ENCODE measurements at places on chromosomes 1 and 21. TPM values are rescaled to one million over a fixed set of nuclear protein-coding genes. Genes with fewer than 3 reads are reported as not detected.
A peak's percentile ranks its signal among the peaks of the same experiment; 100 is the strongest.

- H3K27ac ChIP-seq: no peak overlapping the region
- no peak overlapping the region for H3K4me3 ChIP-seq
- H3K36me3 ChIP-seq: no peaks in the 10 kb centered on the region
- no peak for DNase-seq
These were observed 34.9 kb upstream of the PTGFRN start for GRCh38 chr1:116874733-116875249.

DNA sequence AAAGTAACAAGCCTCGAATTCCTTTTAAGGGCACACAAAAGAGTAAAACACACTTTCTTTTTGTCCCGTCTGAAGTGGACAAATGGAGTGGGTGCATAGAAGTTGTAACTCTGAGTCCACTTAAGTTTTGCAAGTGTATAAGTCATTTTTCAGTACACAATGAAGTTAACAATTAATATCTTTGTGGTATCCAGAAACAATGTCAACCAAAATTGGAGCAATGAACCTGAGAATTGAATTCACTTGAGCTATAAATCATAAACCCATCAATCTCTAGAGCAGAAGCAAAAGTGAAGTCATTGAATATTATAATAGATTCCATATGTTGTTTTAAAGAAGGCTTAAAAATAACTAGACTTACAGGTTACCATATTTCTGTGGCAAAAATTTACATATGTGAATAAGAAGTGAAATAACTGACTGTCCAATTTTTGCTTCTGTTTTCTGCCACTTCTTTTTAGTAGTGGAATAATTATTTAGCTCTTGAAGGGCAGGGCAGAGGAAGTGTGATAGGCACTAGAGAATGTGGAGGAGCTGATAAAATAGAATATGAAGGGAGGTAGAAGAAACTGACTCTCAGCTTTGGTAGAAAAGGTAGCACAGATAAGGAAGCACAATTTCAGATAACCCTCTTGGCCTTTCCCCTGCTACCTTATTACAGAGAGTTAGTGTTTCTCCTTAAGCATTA lies 73.9 kb upstream of the RGL1 start:
- no peak overlapping the region for H3K4me3 ChIP-seq
- no peak overlapping the region for H3K27ac ChIP-seq
- H3K4me1 ChIP-seq: peaks cover 2% of the 10 kb centered on the region
- no peaks in the 10 kb centered on the region for H3K36me3 ChIP-seq
- DNase-seq: no peak

DNA sequence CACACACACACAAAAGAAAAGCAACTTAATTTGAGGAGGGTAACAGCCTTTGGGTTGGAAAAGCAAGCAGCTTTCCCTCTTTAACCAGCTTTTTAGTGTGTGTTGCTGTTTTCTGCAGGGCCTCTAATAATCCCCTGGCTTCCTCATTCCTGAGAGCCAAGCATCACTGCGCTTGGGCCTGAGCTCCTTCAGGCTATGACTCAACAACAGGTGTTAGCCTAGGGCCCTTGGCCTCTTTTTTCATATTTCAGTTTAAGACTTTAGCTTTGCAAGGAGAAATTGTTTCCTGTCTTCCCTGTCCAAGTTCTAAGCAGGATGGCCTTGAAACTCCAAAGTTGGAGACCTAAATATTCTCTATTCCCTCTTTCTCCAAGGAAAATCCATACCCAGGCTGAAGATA lies 26.2 kb upstream of the SNX27 start:
- no peak overlapping the region for H3K4me3 ChIP-seq
- peaks cover 11% of the 10 kb centered on the region for H3K27me3 ChIP-seq
- H3K36me3 ChIP-seq: no peaks in the 10 kb centered on the region
- H3K27ac ChIP-seq: no peak overlapping the region
- DNase-seq: no peak

DNA sequence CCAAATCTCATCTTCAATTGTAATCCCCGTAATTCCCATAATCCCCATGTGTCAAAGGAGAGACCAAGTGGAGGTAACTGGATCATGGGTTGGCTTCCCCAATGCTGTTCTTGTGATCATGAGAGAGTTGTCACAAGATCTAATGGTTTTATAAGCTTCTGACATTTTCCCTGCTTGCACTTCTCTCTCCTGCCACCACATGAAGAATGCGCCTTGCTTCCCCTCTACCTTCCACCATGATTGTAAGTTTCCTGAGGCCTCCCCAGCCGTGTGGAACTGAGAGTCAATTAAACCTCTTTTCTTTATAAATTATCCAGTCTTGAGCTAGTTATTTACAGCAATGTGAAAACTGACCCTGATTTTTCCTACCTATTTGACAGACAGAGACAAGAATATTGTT lies 162.5 kb upstream of the SYT6 start:
- H3K27me3 ChIP-seq: no peaks in the 10 kb centered on the region
- H3K27ac ChIP-seq: no peak overlapping the region
- no peaks in the 10 kb centered on the region for H3K36me3 ChIP-seq
- no peak for DNase-seq
- no peaks in the 10 kb centered on the region for H3K4me1 ChIP-seq

DNA sequence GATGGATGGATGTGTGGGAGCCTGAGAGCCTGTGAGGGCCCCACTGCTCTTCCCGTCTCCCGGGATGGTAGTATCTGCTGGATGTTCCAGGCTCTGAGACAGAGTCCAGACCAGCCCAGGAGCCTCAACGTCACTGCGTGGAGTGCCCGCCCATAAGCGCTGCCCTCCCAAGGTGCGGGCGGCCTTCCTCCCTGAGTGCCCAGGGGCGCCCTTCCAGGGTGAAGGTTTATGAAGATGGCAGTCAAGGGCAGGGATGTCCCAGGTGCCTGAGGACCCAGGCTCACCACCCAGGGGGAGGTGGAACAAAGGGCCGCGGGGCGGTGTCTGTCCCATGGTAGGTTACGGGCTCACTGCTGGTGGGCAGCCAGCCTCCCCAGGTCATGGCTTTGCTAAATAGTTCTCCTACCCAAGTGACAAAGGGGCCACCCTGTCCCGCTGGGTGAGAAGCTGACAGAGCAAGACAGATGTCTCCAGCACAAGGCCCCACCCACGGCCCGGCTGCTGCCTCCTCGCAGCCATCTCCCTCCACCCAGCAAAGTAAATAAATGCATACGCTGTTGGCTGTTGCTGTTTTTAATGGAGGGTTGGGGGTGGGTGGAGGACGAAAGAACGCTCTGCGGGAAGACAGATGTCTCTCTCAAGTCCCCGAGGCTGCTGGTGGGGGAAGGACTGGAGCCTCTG lies 9.0 kb upstream of the GPR153 start:
- no peak overlapping the region for H3K4me3 ChIP-seq
- no peaks in the 10 kb centered on the region for H3K4me1 ChIP-seq
- H3K36me3 ChIP-seq: peaks cover 2% of the 10 kb centered on the region
- H3K27me3 ChIP-seq: no peaks in the 10 kb centered on the region
- no peak for DNase-seq
- no peak overlapping the region for H3K27ac ChIP-seq

DNA sequence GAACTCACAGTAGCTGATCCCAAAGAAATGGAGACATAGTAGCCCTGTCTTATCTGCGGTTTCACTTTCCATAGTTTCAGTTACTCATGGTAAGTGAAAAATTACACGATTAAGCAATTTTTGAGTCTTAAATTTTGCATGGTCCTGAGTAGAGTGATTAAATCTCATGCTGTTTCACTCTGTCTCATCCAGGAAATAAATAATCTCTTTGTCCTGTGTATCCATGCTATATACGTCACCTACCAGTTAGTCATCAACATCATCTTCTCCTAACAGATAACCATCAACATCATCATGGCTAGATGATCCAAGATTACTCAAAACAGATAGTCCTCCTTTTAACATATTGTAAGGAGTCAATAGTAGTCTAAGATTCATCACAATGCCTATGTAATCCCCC lies 1589.3 kb downstream of the BRINP3 start:
- H3K27ac ChIP-seq: no peak overlapping the region
- H3K4me1 ChIP-seq: no peaks in the 10 kb centered on the region
- no peaks in the 10 kb centered on the region for H3K36me3 ChIP-seq
- no peak overlapping the region for H3K4me3 ChIP-seq

DNA sequence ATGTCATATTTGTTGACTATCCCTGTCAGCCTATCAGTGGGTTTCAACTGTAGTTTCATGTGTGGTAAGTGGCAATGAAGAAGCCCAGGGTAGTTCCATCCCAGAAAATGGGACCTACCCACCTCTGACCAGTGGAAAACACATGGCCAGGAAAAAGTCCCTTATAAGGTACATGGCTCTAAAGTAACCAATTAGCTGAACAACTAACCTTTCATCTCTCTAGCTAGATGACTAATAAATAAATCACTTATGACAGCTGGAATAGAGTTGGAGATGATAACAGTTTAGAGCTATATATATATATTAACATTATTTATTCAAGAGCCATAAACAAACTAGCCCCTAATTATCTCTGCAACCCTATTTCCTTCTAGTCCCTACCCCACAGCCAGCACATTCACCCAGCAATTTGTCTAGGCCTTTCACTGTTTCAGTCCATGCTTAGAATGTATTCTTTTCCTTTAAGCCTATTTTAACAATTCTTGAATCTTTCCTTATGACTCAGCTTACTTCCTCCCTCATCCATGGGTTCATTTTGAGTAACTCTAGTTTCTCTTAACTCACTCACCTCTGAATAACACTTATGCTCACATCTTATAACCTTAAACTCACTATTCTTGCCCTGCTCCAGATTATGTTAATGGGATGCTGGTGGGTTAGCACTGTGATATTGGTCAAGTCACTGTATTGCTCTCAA lies 83.7 kb downstream of the TNFSF18 start:
- H3K27ac ChIP-seq: no peak overlapping the region
- H3K4me1 ChIP-seq: peaks cover 8% of the 10 kb centered on the region
- H3K4me3 ChIP-seq: no peak overlapping the region

DNA sequence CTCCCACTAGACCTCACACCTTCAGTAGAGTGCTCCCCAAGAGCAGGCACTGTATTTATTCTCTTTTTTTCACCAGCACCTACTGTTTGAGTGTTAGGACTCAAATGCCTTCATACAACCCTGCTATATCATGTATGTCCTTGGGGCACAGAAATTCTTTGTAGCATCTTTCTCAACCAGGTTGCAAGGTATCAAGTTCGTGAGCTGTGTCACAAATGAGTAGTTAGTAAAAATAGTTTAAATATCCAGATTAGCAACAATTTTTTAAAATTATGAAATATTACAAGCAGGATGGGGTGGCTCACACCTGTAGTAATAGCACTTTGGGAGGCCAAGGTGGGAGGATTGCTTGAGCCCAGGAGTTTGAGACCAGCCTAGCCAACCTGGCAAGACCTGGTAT lies 152.6 kb upstream of the TNR start:
- DNase-seq: no peak
- no peak overlapping the region for H3K27ac ChIP-seq
- no peaks in the 10 kb centered on the region for H3K4me1 ChIP-seq

DNA sequence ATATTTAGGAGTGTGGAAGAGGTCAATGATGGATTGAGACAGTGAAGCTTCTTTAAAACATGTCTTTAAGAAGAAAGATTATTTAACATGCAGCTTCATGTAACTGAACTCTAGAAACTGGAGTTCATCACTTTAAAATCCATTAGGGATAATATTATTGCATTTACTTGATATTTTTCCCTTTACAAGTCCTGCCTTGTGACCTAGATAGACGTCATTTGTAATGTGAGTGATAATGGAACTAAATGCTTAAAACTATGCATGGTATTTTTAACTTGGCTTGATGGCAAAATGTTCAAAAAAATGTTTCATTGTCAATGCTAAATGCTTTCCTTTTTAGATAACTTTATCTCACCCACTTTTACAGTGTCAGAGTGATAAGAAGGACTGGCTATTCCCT lies 723.7 kb downstream of the RWDD3 start:
- DNase-seq: no peak
- no peaks in the 10 kb centered on the region for H3K4me1 ChIP-seq

- H3K27ac ChIP-seq: no peak overlapping the region
- H3K36me3 ChIP-seq: peaks cover 75% of the 10 kb centered on the region
- no peak overlapping the region for H3K4me3 ChIP-seq
- peaks cover 9% of the 10 kb centered on the region for H3K4me1 ChIP-seq
- H3K27me3 ChIP-seq: no peaks in the 10 kb centered on the region
These were observed 41.6 kb downstream of the CD58 start for GRCh38 chr1:116529199-116529631.

GRCh38 chr1:24968941-24969585 lies 39.0 kb upstream of the RUNX3 start:
- peaks cover 74% of the 10 kb centered on the region for H3K4me1 ChIP-seq
- H3K36me3 ChIP-seq: peaks cover 13% of the 10 kb centered on the region
- H3K4me3 ChIP-seq: no peak overlapping the region

DNA sequence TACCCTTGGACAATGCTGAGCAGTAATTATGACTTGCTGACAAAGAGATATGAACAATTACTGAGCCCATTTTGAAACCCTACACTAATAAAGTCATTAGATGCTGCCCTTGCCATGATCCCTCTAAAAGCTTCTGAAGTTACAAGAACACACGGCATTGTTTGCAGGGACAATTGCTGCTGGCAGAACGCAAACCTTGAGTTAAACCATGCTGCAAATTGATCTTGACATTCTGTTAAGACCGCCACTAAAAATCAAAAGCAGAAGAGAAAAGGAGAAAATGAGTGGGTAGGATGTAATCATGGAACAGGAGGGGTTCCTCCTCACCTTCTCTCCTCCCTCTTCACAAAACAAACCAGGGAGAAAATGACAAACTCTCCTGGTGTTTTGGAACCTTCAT lies 136.2 kb upstream of the DMRTA2 start:
- no peak for DNase-seq
- H3K4me3 ChIP-seq: no peak overlapping the region
- peaks cover 11% of the 10 kb centered on the region for H3K36me3 ChIP-seq
- H3K27me3 ChIP-seq: no peaks in the 10 kb centered on the region
- no peak overlapping the region for H3K27ac ChIP-seq
- H3K4me1 ChIP-seq: no peaks in the 10 kb centered on the region

DNA sequence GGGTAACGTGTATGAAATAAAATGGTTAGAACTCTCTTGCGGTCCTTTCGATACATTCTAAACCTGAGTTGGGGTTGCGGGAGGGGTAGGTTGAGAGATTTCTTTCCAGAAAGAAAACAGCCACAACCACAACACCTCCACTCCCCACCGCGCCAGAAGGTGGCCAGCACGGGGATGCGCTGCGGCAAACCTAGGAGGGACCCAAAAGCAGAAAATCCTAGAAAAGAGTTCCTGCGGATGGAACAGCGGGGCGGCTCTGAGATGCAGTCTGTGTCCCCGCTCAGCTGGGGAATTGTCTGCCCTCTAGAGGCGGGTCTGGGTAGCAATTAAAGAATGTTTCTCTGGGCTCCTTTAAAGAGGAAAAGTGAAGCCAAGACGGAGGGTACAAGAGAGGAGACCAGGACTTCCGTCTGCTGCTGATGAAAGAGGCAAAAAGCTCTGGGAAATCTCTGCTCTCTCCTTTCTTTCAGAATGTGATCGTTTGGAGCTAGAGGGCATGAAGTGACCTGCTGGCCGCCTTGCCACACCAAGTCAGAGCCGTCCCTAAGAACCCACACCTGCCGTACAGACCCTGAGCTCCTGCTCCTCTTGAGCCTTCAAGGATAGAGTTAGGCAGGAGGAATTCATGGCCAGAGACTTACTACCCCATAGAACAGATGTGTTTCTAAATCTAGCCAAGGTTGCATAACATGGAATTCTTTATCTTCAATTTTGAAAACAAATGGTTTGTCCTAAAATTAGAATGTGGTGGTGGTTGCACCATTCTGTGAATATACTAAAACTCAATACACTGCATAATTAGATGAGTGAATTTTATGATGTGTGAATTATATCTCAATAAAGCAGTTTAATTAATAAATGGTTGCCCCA lies 46.5 kb upstream of the COA6 start:
- peaks cover 22% of the 10 kb centered on the region for H3K27me3 ChIP-seq
- peak overlapping the region; percentile 74 for H3K27ac ChIP-seq
- peaks cover 22% of the 10 kb centered on the region for H3K4me1 ChIP-seq

Gene MTHFR
- 18.4 TPM for total RNA-seq

Gene PERM1
- not detected for total RNA-seq

Gene MIXL1
- total RNA-seq: not detected

Gene ZNF683
- not detected for total RNA-seq

Gene KRTAP6-2
- total RNA-seq: not detected

Gene PDZK1IP1
- not detected for total RNA-seq

Gene GBP6
- 0.40 TPM for total RNA-seq

Gene PNRC2
- 140 TPM for total RNA-seq

All from activated CD4-positive, alpha-beta T cell treated with anti-CD3 and anti-CD28 coated beads, Interleukin-2, amount 10 ng/mL, durations not matched to agents 24 days and 14 days (primary cell).